Stimulated activated CD4-positive, alpha-beta T cell treated with anti-CD3 and anti-CD28 coated beads, Interleukin-4, amount 100 ng/mL, for 24 hours (primary cell): ENCODE measurements at places on chromosomes 3 and 15.

DNA sequence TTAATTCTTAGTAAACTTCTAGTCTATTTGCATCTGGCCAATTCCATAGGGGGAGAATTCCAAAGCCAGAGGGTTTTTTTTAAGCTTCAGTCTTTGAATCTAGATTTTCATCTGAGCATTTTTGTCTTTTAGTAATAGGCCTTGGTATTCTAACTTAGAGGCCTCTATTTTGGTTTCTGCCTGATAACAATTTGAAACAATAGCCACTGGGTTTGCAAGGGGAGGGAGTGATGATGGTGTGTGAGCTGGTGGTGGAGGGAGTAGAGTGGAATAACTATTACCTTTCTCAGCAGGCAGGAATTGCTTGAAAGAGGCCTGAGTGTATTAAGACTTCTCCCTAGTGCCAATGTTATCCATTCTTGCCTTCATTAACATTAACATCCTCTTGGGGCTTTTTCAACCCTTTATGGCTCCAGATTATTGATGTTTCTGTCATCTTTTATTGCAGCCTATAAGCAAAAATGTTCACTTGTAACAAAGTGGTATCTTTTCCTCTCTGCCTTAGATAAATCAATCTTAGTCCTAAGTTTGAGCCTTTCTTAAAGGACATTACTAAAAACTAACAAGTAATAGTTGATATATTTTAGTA, 26.5 kb upstream of the TCF12 start:
- no peak for DNase-seq

- DNase-seq = no peak
Observed at GRCh38 chr15:91208371-91208770, 108.3 kb downstream of the SV2B start.

DNA sequence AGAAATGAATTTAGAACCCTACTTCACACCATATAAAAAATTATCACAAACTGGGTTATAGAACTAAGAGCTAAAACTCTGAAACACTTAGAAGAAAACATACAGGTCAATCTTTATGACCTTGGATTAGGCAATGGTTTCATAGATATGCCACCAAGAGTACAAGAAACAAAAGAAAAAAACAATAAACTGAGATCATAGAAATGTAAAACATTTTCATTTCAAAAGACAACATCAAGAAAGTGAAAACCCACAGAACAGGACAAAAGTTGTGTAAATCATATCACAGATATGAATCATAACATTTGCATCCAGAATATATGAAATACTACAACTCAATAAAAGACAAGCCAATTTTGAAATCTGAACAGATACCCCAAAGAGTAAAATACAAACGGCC, 72.4 kb downstream of the TBL1XR1 start:
- no peak for DNase-seq

GRCh38 chr3:43659250-43659880, 31.4 kb upstream of the ABHD5 start:
- no peak for DNase-seq

DNA sequence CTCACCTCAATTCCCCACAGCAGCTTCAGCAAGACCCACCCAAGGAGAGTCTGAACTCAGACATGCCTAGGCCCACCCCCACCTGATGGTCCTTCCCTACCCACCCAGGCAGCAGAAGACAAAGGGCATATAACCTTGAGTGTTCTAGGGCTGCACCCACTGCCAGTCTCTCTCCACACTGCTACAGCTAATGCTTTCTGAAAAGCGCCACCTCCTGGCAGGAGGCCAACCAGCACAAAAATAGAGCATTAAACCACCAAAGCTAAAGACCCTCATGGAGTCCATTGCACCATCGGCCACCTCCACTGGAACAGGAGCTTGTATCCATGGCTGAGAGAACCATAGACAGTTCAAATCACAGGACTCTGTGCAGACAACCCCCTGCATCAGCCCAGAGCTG, 11.3 kb upstream of the RPL39L start:
- DNase-seq = peak; percentile 72

DNA sequence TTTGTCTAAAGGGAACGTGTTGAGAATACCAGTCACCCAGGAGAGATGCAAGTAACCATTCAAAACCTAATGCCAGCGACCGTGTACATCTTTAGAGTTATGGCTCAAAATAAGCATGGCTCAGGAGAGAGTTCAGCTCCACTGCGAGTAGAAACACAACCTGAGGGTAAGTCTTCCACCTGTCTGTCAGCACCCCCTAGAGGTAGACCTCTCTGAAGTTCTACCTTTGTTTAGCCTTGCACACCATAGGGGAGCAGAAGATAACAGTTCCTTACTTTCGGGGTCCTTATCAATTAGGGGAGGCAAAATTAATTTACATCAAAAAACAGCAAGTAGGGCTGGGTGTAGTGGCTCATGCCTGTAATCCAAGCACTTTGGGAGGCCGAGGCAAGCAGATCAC, 124.4 kb downstream of the HCN4 start:
- DNase-seq = no peak

- DNase-seq = peak; percentile 28
Observed at GRCh38 chr3:143433787-143434378, 314.3 kb downstream of the CHST2 start.

- DNase-seq = no peak
Observed at GRCh38 chr15:48415036-48415886, 84.0 kb downstream of the DUT start.

- peak; percentile 61 for DNase-seq
Observed at GRCh38 chr3:108127301-108127988, 36.6 kb upstream of the CD47 start.

- DNase-seq = no peak
Observed at GRCh38 chr15:43941555-43941954, 114.8 kb downstream of the WDR76 start.

DNA sequence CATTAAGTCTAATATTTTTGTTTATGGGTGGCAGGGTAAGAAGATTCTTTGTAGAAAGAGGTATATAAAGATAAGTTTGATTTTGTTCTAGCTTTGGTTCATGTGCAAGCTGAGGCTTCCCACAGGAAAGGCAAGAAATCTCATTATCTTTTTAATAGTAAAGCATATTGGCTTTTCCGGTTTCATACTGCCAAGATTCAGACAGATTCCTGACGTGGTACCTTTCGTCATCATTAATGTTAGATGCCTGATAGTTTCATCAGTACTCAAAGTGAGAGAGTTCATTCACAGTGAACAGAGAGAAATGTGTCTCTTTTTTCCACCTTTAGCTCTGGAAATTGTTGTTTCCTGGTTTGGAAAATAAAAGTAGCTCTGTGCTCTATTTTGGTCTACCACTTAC, 16.5 kb downstream of the TPM1 start:
- DNase-seq = no peak

GRCh38 chr15:73322665-73323373, 45.9 kb downstream of the HCN4 start:
- no peak for DNase-seq

- peak; percentile 18 for DNase-seq
Observed at GRCh38 chr3:4741404-4742307, 237.6 kb upstream of the BHLHE40 start.

GRCh38 chr3:99319961-99320360, 318.4 kb upstream of the COL8A1 start:
- no peak for DNase-seq

DNA sequence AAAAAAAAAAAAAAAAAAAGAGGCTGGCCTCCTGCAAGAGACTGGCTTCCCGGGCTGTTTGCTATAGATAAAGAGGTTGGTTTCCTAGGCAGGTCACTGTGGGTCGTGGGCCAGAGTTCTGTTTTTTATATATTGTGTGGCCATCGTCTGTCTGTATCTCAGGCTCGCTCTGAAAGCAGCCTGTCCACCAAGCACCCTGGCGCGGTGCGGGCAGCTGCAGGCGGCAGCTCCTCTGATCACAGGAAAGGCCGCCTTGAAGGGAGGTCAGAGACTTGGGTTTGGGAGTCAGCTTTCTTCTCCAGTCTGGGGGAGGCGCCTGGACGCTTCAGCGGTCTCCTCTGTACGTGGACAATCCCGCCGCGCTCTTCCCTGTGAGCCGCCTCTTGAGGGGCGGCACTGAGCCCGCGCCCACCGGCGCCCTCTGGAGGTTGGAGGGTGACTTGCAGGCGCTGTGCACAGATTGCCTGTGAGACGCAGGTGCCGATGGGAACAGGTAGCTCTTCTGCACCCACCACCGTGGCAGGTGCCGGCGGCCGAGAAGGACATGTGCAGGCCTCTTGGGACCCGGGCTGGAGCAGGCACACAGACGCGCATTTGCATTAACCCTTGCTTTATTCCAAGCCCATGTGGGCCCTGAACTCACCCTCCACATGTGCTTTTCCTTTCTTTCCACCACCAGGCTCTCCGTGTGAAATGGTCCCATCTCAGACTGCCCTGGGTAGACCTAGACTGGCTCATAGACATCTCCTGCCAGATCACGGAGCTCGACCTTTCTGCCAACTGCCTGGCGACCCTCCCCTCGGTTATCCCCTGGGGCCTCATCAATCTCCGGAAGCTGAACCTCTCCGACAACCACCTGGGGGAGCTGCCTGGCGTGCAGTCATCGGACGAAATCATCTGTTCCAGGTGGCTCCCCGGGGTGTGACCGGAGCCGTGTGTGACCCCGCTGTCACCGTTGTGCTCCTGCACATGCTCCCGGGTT, 89.3 kb downstream of the LRRK1 start:
- peak; percentile 87 for DNase-seq

DNA sequence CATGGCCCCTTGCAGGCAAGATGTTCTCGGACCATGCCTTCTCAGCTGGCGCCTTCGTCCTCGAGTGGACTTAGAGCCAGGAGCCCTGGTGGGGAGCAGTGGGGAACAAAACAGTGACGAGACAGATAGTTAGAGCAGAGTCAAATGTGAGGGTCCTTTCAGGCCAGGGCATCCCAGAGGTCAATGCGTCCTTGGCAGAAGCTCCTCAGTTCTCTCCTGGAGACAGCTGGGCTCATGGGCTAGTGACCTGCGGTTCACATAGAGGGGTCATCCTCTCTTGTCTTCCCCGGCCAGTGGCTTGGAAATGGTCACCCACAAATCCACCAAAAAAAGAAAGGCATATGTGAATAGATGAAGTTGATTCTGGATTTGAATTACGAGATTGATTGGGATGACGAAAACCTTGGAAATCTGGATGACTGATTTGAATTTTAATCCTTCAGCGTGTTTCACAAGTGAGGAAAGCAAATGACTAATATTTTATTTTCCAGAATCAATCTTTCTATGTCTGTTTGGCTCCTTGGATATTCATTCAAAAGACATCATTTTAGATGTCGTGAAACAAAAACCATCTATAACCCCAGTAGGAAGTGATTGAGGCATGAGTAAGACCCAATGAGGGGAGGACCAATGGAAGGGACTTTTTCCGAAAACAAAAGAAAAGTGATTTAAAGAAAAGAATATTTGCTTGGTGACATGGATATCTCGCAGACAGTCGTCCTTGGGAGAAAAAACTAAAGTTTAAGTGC, 84.5 kb downstream of the ASB7 start:
- no peak for DNase-seq

GRCh38 chr15:69340243-69340900, 41.7 kb downstream of the PAQR5 start:
- DNase-seq = no peak

DNA sequence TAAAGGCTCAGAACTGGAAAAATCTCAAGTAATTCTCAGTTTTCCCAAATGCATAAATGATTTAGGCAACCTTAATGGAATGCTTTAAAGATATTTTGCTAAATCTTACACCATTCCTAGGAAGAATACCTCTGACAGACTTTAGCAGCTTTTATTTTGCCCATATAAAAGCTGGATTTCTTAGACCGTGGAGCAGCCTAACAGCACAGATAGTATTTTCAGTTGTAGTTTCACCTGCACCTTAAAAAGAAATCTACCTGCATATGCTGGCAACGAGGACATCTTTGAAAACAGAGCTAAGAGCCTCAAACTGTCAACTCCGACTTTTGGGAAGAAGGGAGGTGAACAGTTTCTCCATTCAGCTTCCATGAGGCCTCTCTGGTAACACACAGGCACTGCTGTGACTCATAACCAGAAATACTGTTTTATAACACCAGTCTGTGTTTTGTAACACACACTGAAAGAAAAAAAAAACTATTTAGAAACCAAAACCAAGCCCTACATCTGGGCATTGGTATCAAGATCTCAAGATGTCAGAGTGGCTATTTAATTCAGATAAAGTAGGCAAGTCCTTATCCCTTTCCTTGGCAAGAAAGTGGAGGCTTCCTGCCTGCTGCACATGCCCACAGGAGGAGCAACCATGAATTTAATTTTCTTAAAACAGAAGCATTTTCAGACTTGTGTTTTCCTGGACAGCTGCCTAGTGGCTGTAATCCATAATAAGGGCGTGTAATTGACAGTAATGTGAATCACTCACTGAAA, 181.5 kb upstream of the ICE2 start:
- DNase-seq = no peak

- DNase-seq = peak; percentile 53
Observed at GRCh38 chr3:18556001-18556408, 130.9 kb upstream of the SATB1 start.

- DNase-seq = no peak
Observed at GRCh38 chr15:25093455-25094029, 138.8 kb downstream of the SNRPN start.

GRCh38 chr15:34336231-34336990, 1.2 kb downstream of the SLC12A6 start:
- no peak for DNase-seq

DNA sequence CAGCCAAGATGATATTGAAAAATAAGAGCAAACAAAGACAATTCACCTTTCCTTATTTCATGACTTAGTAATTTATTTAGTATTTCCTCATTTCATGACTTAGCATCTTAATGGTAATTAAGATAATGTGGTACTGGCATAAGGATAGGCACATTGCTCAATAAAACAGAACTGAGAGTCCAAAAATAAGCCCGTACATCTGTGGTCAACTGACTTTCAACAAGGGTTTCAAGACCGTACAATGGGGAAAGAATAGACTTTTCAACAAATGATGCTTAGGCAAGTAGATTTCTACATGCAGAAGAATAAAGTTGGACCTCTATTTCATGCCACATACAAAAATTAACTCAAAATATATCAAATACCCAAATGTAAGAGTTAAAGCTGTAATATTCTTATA, 603 bp upstream of the PYDC2 start:
- DNase-seq = no peak

DNA sequence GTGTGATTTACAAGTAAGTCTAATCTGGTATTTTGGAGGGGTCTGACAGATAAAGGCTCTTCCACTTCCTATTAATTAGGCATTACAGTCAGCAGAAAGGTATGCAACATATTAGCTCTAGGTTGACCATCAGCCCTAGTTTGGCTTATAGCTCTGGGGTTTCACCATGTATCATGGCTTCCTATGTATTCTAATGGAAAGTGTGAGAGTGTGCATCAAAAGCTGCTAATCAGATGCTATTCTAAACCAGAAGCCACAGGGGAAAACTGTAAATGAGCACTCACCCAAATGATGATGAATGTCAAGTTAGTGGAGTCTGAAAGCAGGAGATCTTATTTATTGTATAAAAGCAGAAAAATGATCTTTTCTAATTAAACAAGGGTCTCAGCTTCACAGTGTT, 149.2 kb upstream of the MITF start:
- no peak for DNase-seq

DNA sequence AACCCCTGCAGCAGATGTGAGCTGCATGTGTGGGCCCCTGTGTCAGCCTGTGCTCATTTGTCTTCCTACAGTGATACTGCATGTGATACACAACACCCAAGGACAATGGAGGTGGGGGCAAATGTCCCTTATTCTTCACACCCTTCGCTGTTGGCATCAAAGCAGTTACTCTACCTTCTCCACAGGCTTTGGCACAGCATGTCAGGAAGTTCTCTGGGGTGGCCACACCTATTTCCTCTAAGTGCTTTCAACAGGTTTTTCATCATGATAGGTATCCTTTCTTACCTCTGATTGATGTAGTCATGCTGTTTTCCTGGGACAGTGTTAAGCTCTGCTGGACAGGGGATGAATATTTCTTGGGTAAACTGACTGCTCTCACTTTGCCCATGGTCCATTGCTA, 29.5 kb downstream of the ZNF662 start:
- no peak for DNase-seq

GRCh38 chr15:71542836-71543235, 267.5 kb upstream of the NR2E3 start:
- DNase-seq = no peak
